WTC11 (cell line): ENCODE measurements at places on chromosomes 7 and 10.

- peak; percentile 29 for DNase-seq
Observed at GRCh38 chr10:8331896-8332729, 277.6 kb downstream of the GATA3 start.

DNA sequence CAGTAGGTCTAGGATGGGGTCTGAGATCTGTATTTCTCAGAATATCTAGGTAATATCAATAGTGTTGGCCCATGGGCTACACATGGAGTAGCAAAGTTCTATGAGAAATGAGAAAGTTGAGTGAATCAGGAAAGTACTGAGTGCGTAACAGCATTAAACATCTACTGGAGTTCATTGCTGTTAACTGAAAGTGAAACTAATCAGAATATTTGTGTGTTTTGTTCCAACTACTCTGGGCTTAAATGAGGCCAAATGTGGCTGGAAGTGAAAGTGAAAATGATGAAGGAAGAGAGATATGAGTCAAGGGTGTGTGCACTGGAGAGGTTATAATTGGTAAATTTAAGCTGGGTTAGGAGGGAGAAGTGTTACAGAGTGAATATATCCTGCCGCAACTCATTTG is 46.5 kb downstream of the TMEM106B start:
- no peak for DNase-seq

GRCh38 chr7:158782761-158783401 is 46.4 kb downstream of the ESYT2 start:
- no peak for DNase-seq

GRCh38 chr10:69896606-69897231 is 95.0 kb downstream of the COL13A1 start:
- DNase-seq = no peak

DNA sequence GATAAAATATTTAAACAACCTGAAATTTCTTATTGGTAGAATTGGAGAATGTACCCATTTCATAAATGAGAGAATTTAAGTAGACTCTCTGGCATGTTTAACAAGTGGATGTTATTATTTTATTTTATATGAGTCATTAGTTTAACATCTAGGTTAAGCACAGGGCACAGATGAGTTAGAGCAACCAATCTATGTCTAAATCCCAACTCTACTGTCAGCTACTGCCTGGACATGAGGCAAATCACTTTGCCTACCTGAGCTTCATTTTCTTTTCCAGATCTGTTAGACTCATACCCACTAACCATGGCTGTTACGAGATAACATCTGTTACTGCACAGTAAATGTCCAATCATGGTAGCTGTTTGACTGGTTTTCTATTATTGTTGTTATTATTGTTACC is 251.1 kb downstream of the INHBA start:
- DNase-seq = no peak

- DNase-seq = no peak
Observed at GRCh38 chr7:123929655-123930054, 4.6 kb downstream of the SPAM1 start.

DNA sequence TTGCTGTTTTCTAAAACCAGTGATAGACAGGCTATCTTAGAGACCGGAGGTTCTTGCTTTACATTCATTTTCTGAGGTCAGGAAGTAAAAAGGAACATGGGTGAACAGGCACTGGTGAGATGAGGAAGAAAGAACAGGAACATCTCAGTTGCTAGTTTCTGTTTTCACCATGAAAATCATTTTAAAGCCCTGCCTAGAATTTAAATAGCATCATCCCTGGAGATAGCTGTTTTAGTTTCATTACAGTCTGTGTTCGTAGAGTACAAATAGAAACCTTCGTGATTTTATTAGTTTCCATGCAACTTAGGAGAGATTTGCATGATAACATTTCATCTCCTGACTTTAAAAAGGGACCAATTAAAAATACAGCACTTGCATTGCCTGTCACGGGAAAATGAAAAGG is 14.7 kb downstream of the KCNMA1 start:
- no peak for DNase-seq

DNA sequence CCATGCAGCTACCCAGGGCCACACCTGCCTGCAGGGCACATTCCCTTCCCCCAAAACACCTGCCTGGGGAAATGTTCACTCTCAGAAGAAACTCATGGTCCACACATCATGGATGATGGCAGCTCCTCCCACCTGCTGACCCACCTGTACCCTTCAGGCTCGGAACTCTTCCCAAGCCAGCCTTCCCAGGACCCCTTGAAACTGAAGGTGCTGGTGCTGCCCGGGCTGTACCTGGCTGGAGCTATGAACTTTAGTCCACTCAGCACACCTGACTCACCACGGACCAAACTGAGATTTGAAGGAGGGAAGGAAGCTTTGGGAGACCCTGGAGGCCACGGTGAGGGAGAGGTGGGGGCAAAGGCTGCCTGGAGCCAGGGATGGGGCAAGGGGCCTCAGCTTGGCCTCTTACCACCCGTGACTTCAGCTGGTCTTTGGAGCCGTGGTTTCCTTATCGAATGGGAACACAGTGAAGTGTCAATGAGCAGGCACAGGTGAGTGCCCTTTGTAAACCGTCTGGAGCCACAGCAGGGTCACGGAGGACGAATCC is 30.1 kb upstream of the INPP5A start:
- DNase-seq = peak; percentile 5

GRCh38 chr7:45698303-45699014 is 124.3 kb downstream of the ADCY1 start:
- peak; percentile 4 for DNase-seq

DNA sequence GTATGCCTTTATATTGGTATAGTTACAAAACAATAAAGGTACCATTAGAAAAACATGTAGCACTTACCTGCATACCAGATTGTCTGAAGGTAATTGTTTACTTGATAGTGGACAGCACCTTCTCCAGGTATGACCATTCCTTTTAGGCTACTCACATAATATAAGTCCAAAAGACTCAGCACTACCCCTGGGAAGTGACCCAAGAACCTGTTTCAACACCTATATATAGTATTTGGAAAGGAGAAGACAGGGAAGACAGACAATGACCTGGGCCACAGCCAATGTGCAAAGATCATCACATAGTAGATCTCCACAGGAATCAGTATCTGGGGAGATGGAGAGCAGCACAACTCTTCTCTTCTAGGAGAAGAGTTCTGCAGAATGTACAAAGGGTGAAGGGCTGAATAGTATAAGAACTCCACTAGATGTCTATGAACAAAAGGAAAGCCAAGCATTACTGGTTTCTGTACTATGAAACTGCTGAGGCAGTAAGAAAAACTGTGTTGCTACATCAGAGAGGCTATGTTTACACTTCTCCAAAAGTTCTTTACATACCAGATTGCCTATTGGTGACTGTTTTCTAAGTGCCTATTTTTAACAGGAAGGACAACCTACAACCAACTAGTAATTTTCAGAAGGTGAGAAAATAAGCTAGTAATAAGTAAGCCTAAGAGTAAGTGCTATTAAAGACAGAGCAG is 159.2 kb downstream of the BTAF1 start:
- DNase-seq = no peak
